ENCODE measurements at places on chromosomes 5 and 9.

DNA sequence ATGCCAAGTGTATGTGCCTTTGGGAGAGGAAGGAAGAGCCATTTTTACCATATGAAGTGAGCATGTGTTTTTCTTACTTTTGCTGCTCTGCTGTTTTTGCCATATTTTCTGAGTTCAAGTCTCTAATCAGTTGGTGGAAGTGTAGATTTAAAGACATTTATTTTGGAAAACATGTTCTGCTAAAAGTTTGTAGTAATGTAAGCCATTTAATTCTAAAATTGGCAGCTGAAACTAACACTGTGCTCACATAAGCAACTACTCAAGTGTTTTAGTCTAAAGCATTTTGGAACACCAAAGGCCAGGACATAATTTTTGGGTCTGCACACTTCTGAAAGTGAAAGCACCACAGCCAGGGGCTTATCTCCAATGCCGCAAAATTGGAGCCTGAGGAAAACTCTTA is 363.4 kb upstream of the ZNF608 start:
- no peak for DNase-seq

DNA sequence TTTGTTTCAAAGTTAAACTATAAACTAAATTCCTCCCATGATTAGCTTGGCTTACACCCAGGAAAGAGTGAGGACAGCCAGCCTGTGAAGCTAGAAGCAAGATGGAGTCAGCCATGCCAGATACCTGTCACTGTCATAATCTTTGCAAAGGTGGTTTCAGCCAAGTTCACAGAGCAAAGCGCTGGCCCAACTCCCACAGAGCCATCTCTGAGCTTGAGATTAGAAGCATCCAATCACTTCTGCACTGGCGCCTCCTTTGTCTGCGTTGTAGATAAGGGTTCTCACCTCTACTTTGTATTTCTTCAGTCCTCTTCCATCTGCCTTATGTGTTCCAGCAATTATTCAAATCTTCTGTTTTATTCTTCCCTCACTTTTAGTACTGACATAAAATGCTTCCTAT is 119.4 kb upstream of the ACO1 start:
- DNase-seq = no peak

- DNase-seq = no peak
Observed at GRCh38 chr5:78794693-78795215, 146.2 kb upstream of the LHFPL2 start.

DNA sequence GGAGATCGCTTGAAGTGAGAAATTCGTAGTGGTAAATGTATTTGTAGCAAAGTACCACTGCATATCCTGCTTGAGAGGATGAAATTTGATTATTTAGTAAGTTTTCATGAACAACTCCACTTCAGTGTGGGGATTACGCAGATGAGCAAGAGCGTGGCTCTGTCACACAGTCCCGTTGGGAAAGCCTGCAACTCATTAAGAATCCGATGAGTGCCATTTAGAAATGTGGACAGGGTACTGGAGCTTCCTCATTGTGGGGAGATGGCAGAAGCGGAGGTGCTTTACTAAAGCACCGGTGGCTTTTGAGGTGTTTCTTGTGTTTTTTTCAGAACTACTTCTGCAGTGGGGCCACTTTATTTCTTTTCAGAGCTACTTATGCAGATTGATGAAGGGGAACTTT is 1.4 kb downstream of the TJP2 start:
- no peak for DNase-seq

GRCh38 chr5:181235323-181235688 is 8.4 kb downstream of the RACK1 start:
- DNase-seq = no peak

DNA sequence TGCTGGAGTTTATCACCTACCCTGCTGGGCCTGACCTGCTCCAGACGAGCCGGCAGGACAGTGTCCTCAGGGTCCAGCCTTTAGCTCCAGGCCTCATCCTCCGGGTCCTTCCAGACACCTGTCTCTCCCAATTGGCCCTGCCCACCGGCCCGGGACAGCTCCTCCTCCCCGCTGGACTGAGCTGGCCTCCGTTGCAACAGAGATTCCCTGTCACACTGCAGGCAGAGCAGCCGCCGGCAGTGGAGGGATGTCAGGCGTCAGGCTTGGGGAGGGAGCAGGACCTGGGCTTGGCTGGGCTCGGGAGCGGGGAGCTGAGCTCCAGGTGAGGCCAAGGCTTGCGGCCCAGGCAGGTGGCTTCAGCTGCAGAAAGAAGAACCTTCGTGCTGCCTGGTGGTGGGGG is 1.7 kb downstream of the KCNT1 start:
- no peak for DNase-seq

DNA sequence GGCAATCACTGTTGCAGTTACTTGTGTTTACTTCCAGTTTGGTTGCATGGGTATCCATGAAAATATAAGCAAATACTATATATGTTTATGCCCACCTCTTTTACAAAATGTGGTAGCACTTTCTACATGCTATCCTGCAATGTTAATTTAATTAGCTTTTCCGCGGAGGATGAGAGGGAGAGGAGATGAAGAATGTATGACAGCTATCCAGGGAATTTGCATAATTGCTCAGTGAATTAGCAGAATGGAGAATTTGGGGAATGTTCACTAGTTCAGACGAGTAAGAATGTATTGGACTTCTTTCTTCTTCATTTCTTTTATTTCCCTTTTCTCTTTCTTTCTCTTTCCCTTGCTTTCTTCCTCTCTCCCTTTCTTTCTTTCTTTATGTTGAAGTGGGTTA is 140.7 kb upstream of the SLC28A3 start:
- no peak for DNase-seq

- DNase-seq = no peak
Observed at GRCh38 chr5:177445917-177446199, 756 bp upstream of the PRR7 start.

DNA sequence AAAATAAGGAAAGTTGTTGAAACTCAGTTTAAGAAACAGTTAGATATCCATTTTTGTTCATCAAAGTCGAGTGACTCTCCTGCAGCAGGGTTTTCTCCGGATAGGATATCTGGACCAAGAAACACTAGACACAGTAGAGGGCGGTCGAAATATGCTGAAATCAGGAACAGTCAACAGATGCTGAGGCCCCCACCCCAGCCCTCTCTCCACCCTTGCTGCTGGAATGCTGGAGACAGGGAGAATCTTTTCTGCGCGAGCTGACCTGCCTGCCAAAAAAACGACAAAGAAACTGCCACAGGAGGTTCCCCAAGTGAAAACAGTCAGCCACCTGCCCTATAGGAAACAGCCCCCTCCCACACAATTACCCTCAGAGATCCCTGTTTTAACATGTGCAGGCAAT is 4.3 kb upstream of the IL13 start:
- no peak for DNase-seq

- no peak for DNase-seq
Observed at GRCh38 chr9:95030344-95030743, 287.2 kb downstream of the FANCC start.

- DNase-seq = no peak
Observed at GRCh38 chr5:125526966-125527365, 780.5 kb upstream of the ZNF608 start.

- no peak for DNase-seq
Observed at GRCh38 chr5:119274767-119275130, 81.1 kb upstream of the TNFAIP8 start.

DNA sequence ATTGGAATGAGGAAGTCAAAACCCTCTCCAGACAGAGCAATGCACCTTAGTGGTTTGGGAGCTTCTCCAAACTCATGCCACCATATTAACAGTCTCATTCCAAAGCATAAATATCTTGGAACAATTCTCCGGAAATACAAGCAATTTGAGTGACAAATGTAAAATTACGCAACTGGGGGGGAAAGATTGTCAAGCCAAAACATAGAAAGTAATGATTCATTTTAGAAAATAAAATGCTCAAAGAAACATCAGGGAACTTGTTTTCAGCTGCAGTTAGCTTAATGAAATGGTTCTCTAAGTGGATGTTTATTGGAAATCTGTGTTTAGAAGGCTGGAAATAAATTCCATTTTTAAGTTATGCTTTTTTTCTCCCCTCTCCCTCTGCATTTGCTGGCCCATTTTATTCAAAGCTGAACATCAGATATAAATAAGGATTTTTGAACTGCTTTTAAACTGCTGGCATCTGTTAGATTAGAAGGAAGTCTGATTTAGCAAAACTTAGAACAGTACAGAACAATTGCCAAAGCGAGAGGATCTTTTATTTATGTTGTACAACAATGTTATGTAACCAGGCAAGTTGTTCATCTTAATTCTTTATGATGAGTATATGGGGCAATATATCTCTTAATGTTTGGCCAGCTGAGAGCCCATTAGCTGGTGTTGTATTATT is 551.9 kb downstream of the PRELID2 start:
- no peak for DNase-seq

DNA sequence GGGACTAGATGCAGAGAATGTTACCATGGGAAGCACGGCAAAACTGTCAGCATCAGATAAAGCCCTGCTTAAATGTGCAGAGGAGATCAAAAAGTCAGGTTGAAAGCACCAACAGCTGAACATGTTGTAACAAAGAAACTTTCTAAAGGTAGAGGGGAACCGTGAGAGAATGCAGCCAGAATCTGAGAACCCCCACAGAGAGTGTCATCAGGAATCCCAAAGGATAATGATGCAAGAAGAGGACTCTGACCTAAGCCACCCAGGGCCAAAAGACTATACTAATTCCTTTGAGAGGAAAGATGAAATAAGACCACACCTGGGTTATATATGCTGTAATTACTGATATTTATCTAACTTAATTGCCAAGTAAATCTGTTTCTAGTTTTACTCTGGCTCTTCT is 116.6 kb downstream of the PCSK1 start:
- DNase-seq = no peak

DNA sequence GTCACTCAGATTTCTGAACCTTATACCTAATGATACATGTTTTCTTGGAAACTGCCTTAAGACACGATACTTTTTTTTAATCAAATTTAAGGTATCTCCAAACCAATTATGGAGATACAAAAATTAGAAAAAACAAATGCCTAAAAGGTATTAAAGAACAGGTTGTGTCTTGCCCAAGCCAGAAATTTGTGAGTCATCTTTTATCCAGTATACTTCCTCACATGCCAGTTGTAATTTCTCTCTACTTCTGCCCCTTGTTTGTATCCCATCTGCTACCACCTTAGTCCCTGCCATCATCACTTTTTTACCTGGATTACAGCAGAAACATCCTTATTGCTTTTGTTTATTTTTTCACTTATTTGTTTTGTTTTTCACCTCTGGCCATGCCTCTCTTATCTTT is 571.2 kb upstream of the DAB2 start:
- no peak for DNase-seq

DNA sequence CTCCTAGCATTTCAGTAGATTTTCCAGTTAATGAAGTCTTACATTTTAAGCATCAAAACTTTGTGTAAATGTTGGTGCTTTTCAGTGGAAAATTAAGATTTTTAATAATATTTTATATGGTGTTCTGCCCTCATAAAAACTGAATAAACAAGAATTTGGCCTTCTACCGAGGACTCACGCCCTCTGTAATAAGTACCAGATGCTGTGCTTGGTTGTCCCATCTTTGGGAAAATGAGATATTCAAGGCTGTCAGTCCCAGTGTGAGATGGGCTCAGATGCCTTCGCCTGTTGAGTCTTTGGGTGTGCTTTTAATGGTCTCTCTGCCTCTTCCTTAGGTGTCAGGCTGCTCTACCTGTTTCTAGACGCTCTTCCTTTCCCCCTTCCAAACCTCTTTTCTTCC is 28.7 kb downstream of the GALNT12 start:
- no peak for DNase-seq

DNA sequence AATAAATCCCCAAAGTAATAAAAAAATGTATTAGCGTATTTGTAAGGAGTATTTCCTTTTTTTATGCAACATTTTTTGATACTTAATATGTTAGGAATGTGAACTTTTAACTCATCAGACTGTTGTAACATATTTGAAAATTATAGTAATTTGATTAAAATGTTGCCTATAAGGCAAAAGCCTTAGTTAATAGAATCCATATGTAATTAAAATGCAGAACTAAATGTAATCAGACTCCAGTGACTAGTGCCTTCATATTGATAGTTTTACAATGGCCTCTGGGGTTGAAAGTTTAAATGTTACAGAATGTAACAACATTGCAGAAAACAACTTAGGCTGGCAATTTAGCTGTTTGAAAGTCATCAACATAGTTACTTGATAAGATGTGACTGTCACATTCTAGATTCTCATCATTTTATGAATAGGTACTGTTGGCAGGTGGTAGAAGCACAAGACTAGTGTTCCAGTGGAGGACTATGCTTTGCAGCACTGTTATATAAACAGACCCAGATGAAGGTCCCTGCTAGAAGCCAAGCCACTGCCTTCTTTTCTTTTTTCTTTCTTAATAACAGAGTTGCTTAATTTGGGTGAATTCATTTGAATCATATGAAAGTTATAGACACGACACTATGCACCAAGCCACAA is 382.9 kb downstream of the CCDC171 start:
- no peak for DNase-seq

DNA sequence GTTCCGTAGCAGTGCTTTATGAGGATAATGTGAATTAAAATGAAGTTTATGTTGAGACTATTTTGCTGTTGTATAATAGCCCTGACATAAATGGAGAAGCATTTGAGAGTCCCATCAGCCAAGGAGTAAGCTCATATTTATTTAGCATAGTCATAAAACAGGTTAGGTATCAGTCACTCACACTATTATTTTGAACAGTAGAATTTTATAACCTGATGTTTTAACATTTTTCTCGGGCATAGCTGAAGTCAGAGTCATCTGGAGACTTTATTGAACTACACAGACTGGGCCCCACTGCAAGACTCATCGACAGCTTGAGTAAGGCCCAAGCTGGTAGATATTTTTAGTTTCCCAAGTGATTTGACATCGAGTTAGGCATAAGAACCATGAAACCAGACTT is 620.3 kb upstream of the WWC1 start:
- no peak for DNase-seq

DNA sequence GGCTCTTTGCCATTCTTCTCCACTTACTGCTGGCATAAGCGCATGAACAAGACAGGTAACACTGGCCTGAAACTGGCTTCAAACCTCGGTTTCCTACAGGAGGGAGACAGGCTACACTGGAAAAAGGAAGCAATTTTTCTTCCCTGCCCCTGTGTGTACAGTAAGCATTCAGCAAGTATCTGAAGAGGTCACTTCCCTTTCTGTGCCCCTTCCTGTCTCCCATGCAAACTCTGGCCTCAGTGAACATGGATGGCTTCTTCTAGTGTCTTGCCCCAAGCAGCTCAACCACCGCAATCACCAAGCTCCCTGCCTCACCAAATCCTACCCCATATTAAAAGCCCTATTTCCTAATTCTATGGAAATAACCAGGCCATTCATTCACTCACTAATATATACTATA is 42.4 kb downstream of the SERINC5 start:
- DNase-seq = no peak

DNA sequence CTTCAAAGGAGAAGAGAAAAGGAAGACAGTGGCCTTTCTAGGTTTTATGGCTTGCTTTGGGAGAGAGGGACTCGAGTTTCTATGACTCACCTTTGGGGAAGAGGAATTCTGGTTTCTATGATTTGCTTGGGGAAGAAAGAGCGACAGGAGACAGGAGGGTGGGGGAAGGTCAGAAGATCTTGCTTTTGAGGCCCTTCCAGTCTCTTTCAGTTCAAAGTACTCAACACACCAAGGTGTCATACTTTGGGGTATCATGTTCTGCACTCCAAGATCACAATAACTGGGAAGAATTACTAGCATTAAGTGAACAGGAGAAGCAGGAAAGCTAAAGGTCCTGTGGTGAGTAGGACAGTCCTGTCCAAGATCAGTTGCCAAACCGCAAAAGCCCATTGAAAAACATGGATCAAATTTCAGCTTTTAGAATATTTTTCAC is 324.5 kb downstream of the ARHGEF28 start:
- DNase-seq = no peak

- no peak for DNase-seq
Observed at GRCh38 chr5:79853028-79853427, 138.0 kb downstream of the MTX3 start.

- DNase-seq = no peak
Observed at GRCh38 chr5:178606269-178606668, 16.1 kb upstream of the COL23A1 start.
